ENCODE measurements at places on chromosomes 7 and 10. TPM values are rescaled to one million over a fixed set of nuclear protein-coding genes. Genes with fewer than 3 reads are reported as not detected.

Gene ADCY1
- polyA plus RNA-seq = 14.7 TPM

Gene PRXL2A
- polyA plus RNA-seq = 85.7 TPM

Gene CXCL12
- 213 TPM for polyA plus RNA-seq

Gene C7orf25
- 1.0 TPM for polyA plus RNA-seq

Gene NXPH1
- not detected for polyA plus RNA-seq

Gene GAD2
- polyA plus RNA-seq = not detected

Gene AOC1
- polyA plus RNA-seq = 0.22 TPM

Gene MBL2
- not detected for polyA plus RNA-seq

Gene COBL
- polyA plus RNA-seq = 93.1 TPM

Gene TCAF2
- 22.2 TPM for polyA plus RNA-seq

Gene COL26A1
- polyA plus RNA-seq = 0.91 TPM

Gene CYP2C19
- polyA plus RNA-seq = not detected

Gene AKR1C1
- polyA plus RNA-seq = 14.3 TPM

Gene HMX2
- not detected for polyA plus RNA-seq

Gene SFRP4
- 34.1 TPM for polyA plus RNA-seq

Gene CLRN3
- polyA plus RNA-seq = not detected

Gene GRM8
- polyA plus RNA-seq = not detected

Gene GRM3
- 0.03 TPM for polyA plus RNA-seq

Gene PTPRN2
- 1.9 TPM for polyA plus RNA-seq

Gene NME8
- not detected for polyA plus RNA-seq

Gene CCSER2
- polyA plus RNA-seq = 41.3 TPM

Gene CYP3A7
- polyA plus RNA-seq = not detected

Gene POLR3A
- 11.0 TPM for polyA plus RNA-seq

Gene TAS2R5
- polyA plus RNA-seq = 3.8 TPM

Gene HBP1
- polyA plus RNA-seq = 61.6 TPM

Gene HOXA7
- 1.5 TPM for polyA plus RNA-seq

Gene KIAA1549
- polyA plus RNA-seq = 8.2 TPM

Gene STK31
- polyA plus RNA-seq = 0.60 TPM

Gene LDB3
- 645 TPM for polyA plus RNA-seq

Gene NPTX2
- polyA plus RNA-seq = 9.6 TPM

Gene PRRT4
- polyA plus RNA-seq = 18.6 TPM

Gene OGDHL
- 0.80 TPM for polyA plus RNA-seq

Gene CALML3
- 0.49 TPM for polyA plus RNA-seq

Gene DENND2A
- polyA plus RNA-seq = 45.5 TPM

Gene KLF14
- polyA plus RNA-seq = 1.2 TPM

Gene UNC5B
- 8.4 TPM for polyA plus RNA-seq

Gene NUTM2E
- not detected for polyA plus RNA-seq

Gene CAV2
- polyA plus RNA-seq = 79.5 TPM

Gene HSPB1
- 1,098 TPM for polyA plus RNA-seq

Gene CDK14
- polyA plus RNA-seq = 19.2 TPM

Gene ZNF282
- polyA plus RNA-seq = 14.6 TPM

Gene CALML5
- not detected for polyA plus RNA-seq

Gene VIPR2
- polyA plus RNA-seq = 8.4 TPM

Gene TACR2
- polyA plus RNA-seq = 0.62 TPM

Gene GATA3
- polyA plus RNA-seq = 14.3 TPM

Gene FXYD4
- 1.9 TPM for polyA plus RNA-seq

Gene LHFPL3
- polyA plus RNA-seq = 0.13 TPM

Gene GDF10
- 1.4 TPM for polyA plus RNA-seq

Gene SUN3
- polyA plus RNA-seq = not detected
